ELF-1 (cell line): ENCODE measurements at places on chromosomes 5 and 9.

GRCh38 chr9:4662989-4663792, 1.1 kb downstream of the PLPP6 start:
- DNase-seq, result no peak

GRCh38 chr9:118961857-118962256, 407.4 kb downstream of the BRINP1 start:
- DNase-seq, result peak; percentile 3

DNA sequence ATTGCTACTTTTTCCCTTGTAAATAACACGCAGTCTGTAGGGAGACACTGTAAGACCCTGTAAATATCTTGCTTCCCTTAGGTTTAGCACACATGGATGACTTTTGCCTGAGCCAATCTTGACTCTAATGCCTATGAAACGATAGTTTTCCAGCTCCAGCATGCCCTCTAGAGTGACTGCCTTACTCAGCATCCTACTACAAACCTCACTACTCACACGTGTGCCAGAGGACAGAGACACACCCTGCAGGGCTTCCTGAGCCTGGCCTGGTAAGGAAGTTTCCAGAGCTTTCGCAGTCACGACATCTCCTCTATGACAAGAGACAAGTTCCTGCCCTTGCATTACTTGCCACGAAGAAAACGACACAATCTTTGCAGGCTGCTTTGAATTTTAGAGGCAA, 138.1 kb downstream of the ATPSCKMT start:
- DNase-seq, result peak; percentile 55

- DNase-seq, result no peak
Observed at GRCh38 chr5:161256957-161257356, 289.6 kb downstream of the GABRB2 start.

DNA sequence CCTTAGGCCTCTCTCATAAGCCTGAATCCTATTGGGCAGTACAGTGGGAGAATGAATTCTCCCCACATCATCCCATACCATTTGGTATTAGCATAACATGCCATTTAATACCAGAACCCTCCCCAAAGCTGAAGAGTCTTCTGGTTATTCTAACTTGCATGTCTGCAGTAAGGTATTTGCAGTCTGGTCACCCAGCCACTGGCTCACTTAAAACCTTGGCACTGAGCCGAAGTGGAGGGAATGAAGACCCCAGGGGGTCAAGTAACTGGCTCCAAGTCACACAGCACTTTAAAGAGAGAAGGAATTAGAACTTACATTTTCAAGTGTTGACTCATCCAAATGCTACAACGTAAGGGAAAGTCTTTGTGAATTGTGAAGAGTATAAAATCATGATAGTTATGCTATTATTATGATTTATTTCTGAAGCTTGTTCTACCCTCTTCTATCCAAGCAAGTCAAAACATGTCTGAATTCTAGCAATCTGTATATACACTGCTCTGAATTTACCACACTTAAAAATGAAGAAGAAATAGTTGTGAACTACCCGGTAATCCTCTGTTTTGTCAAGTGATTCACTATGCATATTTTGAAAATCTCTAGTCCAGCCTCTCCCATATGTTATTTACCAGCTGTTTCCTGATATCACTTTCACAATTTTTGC, 28.5 kb downstream of the GLRA1 start:
- peak; percentile 46 for DNase-seq

DNA sequence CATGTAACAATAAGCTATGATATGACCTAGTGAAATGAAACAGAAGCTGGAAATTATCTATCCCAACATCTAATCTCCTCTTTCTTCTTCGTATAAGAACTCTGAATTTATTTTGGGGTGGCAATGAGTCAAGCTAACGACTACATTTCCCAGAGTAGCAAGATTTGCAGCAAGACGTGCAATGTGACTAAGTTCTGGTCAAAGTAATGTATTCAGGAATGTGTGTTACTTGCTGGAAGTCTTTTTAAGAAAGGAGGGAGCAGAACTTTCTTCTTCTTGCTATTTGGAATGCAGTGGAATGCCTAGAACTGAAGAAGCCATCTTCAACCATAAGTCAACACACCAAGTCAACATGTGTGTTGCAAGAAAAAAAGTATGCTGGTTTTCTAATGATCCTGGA, 406.6 kb upstream of the MEF2C start:
- DNase-seq, result no peak

GRCh38 chr5:107572715-107573368, 97.9 kb downstream of the EFNA5 start:
- no peak for DNase-seq

DNA sequence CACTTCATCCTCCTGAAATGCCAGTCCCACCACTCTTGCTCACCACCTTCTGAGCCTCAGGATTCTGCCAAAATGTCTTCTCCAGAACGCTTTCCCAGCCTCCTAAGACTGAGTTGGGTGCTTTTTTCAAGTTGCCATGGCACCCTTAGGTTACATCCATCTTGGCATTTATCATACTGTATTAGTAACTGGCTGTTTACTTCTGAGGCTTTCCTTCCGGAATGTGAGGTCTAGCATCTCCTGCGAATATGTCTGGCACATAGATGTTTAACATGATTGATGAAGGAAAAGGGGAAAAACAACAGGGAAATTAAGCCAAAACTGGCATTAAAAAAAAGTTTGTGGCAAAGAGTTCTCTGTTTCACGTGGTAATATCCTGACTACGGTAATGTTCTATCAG, 24.9 kb downstream of the RNF130 start:
- no peak for DNase-seq

DNA sequence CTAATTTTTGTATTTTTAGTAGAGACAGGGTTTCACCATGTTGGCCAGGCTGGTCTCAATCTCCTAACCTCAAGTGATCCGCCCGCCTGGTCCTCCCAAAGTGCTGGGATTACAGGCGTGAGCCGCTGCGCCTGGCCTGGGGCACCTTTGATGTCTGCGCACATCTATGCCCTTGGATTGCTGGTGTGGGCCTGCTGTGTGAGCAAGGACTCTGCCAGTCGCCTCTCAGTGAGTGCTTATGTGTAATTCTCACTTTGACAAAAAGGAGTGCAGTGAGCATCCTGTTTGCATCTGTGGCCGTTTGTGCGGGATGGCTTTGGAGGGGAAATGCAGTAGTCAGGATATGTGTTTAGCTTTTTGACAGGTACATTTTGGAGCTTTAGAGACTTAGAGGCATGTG, 9.4 kb downstream of the WDR5 start:
- DNase-seq, result no peak

DNA sequence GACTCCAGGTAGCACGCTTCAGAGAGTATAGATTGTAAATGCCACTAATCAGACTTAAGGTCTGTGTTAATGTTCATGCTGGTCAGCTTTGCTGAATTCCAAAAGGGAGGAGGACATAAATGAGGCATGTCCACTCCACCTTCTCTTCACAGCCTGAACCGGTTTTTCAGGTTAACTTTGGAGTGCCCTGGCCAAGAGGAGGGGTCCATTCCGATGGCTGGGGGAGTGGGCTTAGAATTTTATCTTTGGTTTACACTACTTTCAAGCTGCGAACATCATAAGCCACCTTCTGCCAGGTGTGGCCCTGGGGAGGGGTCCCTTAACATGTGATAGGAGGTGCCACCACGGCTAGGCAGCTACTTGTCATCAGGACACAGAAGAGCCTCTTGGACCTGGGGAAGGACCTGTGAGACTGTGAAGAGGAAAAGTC, 24.2 kb downstream of the ABO start:
- DNase-seq, result no peak

DNA sequence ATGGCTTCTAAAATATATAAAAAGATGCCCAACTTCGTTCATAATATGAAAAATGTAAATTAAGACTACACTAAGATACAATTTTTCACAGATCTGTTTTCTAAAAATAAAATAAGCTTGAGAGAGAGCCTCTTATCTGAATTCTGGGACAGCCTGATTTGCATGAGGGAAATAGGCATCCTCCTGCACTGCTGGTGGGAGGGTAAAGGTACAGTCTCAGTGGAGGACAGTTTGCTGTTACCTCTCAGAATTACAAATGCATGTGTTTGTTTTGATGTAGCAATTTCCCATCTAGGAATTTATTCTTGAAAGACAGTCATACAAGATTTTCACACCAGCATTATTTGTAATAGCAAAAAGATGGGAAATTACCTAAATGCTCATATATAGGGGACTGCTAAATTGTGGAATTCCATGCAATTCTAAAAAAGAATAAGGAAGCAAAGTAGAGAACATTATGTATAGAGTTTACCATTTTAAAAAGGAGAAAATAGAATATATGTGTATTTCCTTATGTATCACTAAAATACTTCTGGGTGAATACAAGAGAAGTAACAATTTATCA, 75.7 kb downstream of the ZSWIM6 start:
- DNase-seq, result no peak

GRCh38 chr9:9341203-9341602, 1271.6 kb downstream of the PTPRD start:
- no peak for DNase-seq

DNA sequence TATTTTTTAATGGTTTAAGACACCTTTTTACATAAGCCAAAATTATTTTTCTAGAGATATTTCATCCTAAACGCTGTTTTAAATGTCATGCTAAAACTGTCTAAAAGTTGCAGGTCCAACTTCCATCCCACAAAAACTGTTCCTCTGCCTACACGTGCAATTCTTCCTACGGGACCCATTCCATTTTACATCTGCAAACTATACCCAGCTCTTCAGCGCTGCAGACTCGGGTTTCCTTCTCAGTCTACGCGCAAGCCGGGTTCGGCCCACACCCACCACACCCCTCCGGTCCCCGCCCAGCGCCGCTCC, 8.7 kb downstream of the RANBP6 start:
- DNase-seq, result no peak

GRCh38 chr9:98182069-98182820, 10.2 kb downstream of the CORO2A start:
- peak; percentile 28 for DNase-seq

GRCh38 chr9:93287189-93287552, 103.2 kb downstream of the WNK2 start:
- no peak for DNase-seq

- DNase-seq, result no peak
Observed at GRCh38 chr9:70400107-70400892, 14.2 kb downstream of the KLF9 start.

- DNase-seq, result no peak
Observed at GRCh38 chr5:160961038-160961437, 109.0 kb upstream of the ATP10B start.

- DNase-seq, result no peak
Observed at GRCh38 chr9:101442318-101442717, 6.7 kb upstream of the ALDOB start.

DNA sequence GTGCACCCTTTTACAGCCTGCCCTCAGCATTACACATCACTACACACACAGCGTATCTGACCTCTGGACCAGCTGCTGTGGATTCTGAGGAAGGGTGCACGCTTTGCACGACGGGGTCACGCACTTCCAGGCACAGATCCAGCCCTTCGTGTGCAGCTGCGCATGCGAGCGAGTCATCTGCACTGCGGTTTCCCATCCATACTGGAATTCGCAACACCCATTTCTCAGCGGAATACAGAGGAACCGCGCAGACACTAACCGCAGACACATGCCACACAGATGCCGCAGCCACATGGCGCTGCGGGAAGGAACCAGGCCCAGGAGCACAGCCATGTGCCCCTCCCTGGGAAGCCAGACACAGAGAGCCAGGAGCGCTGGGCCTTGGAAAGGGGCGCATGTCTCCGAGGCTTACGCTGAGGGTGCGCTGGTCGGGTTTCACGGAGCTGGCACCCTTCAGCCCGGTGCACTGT, 43.5 kb downstream of the PNPLA7 start:
- DNase-seq, result no peak

- peak; percentile 67 for DNase-seq
Observed at GRCh38 chr9:4548811-4549725, 58.8 kb downstream of the SLC1A1 start.

GRCh38 chr5:142982821-142983200, 212.6 kb downstream of the ARHGAP26 start:
- peak; percentile 43 for DNase-seq
